Stimulated activated CD8-positive, alpha-beta memory T cell treated with anti-CD3 and anti-CD28 coated beads, Interleukin-4, amount 100 ng/mL, for 48 hours (primary cell): ENCODE measurements at places on chromosomes 12 and 14.

DNA sequence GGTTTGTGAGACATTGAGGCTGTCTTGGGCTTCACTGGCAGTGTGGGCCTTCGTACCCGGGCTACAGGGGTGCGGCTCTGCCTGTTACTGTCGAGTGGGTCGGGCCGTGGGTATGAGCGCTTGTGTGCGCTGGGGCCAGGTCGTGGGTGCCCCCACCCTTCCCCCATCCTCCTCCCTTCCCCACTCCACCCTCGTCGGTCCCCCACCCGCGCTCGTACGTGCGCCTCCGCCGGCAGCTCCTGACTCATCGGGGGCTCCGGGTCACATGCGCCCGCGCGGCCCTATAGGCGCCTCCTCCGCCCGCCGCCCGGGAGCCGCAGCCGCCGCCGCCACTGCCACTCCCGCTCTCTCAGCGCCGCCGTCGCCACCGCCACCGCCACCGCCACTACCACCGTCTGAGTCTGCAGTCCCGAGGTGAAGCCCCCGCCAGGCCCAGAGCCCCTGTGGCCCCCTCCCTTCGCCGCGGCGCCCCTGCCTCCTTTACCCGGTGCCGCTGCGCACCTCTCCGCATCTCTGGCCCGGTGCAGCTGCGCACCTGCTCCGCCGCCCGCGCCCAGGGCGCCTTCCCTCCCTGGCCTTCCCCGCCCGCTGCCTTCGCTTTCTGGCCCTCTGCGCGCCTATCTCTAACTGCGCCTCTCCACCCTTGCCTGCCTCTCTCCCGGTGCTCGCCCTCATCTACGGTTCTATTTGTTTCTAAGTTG, at the start of gene ENO2:
ENO2 (plus strand) TSS at position 335 of the 701 bp plus-strand sequence. CDS start 1,253 bp downstream, outside the sequence.
- DNase-seq = peak; percentile 85

DNA sequence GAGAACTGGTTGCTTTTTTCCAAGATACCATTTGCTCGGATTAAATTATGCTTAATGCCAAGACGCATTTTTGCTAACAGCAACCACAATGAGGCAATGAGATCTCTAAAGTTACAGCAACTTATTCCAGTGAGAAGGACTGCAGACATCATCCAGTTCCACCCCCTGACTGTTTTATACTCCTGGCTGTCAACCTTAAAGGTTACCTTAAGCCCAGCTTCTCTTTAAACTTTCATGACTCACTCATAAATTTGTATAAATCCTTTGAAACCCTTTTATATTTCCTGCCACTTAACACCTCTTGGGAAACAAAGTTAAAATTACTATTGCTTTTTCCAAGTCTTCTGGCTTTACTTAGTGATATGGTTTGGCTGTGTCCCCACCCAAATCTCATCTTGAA, 80.2 kb downstream of the TMTC1 start:
- DNase-seq = no peak

DNA sequence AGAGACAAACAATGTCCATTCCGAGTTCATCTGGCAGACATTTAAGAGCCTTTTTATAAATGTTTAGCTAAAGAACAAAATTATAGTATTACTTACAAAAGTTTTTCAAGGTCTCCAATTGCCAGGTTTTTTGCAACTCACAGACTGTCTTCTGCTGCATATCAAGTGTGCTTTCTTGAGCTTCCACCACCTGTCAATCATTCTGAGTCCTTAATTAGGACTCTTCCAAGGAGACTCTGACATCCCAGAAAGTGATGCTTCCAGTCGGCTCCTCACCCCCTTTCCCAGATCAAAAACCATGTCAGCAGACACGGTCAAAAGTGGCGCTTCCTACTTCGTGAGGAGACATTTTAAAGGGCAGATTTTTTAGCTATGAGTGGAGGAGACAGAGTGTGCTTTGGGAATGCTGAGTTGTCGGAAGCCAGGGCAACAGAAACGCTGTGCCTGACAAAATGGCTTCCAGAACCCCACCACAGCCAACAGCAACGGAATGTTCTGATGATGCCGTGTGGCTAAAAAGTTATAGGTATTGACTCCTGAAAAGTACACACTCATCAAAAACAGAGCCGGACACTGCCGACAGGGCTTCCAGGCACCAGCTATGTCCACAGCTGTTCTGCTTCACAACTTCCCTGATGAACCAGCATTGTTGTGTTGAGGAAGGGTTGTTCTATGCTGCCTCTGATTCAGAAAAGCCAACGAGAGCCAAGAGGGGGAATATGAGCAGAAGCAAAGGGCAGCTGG, 116.1 kb upstream of the SLC35F4 start:
- no peak for DNase-seq

DNA sequence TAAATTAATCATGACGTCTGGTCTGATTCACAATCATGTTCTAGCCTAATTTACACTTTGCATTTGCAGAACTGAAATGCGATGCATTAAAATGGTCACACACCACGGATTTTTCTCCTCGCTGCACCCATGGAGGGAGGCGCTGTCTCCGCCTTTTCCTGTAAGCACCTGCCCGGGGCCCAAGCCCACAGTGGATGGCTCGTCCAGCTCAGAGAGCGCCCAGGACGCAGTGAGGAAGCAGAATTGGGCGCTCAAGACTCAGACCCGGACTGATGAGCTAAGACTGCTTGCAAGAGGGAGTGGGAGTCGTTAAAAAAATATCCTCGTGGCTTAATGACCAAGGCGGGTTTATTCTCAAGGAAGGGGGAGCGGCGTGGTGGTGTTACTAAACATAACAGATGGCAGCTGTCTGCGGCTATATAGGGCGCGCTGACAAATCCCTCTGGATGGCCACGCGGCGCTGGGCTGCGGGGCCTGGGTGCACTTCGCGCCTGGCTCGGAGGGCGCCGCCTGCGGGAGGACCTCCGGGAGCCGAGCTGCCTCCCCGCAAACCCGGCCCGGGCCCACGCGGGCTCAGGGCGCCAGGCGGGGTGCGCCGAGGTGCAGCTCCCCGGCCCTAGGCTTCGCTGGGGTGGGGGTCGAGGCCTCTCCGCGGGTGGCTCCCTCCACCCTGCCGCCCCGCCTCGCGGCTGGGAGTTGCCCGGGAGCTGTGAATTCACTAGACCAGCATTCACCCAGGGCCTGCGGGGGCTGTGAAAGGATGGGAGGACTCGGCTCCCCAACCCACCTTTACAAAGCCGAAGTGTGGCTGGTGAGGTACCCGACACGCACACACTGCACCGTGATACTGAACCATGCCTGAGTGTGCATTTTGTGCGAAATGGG, 78.7 kb downstream of the PPM1A start:
- peak; percentile 57 for DNase-seq

DNA sequence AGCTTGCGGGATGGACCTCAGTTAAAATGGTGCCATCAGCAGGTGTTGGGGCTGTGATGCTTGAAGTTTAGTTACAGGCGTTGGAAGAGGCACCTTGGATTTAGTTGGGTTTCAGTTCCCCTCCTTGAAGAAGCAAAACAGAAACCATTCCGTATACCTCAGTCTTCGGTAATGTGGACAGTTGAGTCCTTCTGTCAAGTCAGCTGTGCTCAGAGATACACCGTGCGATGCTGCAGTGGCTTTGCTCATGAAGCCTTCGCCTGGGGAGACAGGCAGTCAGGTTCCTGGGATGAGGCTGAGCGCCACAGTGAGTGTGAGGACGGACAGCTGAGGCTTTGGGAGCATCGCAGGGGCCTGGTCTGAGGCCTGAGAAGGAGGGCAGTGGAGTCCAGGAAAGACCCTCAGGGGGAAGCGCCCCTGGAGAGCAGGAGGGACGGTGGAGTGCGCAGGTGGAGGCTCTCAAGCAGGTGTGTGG, 7.4 kb downstream of the RAN start:
- DNase-seq = no peak

DNA sequence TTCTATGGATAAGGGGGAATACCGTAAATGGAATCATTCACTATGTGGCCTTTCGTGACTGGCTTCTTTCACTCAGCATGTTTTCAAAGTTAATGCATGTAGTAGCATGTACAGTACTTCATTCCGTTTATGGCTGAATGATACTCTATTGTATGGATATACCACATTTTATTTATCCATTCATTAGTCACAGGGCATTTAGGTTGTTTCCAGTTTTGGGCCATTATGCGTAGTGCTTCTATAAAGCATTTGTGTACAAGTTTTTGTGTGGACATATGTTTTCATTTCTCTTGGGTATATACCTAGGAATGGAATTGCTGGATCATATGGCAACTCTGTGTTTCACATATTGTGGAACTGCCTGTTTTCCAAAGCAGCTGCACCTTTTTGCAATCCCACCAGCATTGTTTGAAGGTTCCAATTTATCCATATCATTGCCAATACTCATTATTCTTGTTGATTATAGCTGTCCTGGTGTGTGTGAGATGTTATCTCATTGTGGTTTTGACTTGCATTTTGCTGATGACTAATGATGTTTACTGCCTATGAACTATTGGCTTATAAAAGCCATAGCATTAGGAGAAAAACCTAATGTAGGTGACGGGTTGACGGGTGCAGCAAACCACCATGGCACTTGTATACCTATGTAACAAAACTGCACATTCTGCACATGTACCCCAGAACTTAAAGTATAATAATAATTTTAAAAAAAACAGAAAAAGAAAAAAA, 45.5 kb downstream of the ATF7IP start:
- no peak for DNase-seq
